ENCODE measurements at places on chromosomes 6 and 20.
A peak's percentile ranks its signal among the peaks of the same experiment; 100 is the strongest.

DNA sequence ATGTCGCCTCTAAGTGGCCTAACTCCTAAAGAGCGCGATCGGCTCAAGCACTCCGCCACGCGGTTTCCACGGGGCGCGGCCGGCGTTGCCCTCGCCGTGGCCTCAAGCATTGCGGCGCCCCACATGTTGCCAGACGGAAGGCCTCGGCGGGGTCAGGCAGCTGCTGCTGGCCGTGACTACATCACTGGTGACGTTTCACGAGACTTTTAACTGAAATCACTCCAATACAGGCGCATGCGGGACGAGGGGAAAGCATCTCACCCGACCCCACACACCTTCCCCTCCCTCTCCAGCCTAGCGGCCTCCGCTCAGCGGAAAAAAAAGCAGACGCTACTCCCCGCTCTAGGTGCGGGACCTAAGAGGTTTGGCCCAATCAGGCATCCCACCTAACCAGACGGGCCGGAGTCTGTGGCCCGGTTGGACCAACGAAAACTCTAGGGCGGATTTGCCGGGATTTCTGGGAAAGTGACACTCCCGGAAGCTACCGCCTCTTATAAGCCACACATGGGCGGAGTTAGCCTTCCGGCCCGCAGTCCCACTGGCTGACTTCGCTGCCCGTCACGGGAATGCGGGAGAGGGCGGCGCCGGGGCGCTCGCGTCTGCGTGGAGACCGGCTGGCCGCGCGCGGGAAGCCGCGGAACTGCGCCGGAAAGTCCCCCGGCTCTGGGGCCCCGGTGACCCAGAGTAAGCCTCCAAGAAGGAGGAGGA lies at the start of gene NXT1:
TSS of gene NXT1 (plus strand) at position 596 of the 708 bp plus-strand sequence. CDS start 3,251 bp downstream, outside the sequence.
- DNase-seq: peak; percentile 99

DNA sequence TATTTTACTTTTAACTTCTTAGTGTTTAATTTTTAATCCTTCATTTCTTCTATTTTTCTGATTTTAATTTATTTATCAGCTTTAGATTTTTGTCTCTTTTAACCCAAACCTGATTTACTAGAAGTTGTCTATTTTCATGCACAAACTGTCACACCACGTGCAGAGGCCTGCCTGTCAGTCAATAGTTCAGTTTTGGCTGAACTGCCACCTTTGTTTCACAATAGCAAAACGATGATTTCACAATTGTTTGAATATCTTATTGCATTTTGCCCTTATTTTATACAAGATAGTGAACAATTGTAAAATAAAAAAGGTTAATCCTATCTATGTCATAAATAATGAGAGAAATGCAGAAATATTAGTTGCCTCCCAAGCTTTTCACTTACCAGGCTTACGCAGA lies 24.0 kb upstream of the PPP1R3G start:
- DNase-seq: no peak

DNA sequence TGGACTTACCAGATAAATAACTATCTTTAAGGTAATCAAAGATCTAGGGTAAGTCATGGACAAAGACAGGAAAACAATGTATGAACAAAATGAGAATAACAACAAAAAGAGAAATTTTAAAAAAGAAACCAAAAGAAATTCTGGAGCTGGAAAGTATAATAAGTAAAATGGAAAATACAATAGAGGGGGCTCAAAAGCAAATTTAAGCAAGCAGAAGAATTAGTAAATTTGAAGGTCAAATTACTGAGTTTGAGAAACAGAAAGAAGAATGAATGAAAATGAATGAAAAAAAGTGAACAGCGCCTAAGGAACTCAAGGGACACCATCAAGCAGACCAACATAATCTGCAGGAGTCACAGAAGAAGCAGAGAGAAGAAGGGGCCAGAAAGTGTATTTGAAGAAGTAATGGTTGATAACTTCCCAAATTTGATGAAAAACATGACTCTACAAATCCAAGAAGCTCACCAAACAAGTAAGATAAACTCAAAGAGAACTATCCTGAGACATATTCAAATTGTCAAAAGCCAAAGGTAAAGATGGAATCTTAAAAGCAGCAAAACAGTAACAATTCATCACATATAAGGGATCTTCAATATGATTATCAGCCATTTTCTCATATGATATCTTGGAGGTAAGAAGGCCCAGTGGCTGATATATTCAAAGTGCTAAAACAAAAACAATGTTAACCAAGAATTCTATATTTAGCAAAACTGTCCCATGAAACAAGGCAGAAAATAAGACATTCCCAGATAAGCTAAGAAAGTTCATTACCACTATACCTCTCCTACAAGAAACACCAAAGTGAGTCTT lies 218.5 kb downstream of the FOXC1 start:
- DNase-seq: no peak

GRCh38 chr20:44123251-44123650 lies 63.7 kb downstream of the JPH2 start:
- DNase-seq: no peak

GRCh38 chr6:143543435-143543834 lies 31.9 kb upstream of the FUCA2 start:
- no peak for DNase-seq

DNA sequence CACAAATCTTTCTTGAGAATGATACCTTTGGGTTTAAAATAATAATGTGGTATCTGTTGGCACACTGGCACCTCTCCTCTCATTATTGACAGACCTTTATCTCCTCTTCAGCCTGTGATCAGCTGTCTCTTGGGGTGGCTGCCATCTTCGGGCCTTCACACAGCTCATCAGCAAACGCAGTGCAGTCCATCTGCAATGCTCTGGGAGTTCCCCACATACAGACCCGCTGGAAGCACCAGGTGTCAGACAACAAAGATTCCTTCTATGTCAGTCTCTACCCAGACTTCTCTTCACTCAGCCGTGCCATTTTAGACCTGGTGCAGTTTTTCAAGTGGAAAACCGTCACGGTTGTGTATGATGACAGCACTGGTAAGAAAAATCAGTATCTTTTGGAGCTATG lies 232.8 kb downstream of the GRIK2 start:
- no peak for DNase-seq

DNA sequence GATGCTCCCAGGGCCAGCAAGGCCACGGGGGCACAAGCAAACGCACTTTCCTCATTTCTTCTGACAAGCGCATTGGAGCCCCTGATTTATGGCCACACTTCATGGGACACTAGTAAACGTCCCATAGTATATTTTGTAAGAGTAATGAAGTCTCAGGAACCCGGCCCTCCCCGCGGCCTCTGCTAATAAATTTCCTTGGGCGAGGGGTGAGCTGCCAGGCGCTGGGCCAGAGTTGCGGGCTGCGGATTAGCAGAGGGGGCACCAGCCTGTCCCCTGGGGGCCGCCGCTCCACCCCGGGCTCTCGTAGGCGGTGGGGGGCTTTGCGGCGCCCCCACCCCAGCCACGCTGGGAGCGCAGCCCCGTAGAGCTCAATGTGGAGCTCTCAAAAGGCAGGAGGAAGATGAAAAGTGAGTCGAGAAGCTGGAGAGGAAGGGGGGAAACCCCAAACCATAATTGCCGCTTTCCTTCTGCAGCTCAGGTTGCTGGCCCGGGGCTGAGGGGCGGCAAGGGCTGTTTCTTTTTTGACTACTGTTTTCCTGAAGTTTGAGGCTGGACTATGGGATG lies 173.6 kb downstream of the CDC5L start:
- DNase-seq: no peak

- DNase-seq: no peak
Measured at GRCh38 chr6:169917153-169917552, 165.7 kb downstream of the ERMARD start.

DNA sequence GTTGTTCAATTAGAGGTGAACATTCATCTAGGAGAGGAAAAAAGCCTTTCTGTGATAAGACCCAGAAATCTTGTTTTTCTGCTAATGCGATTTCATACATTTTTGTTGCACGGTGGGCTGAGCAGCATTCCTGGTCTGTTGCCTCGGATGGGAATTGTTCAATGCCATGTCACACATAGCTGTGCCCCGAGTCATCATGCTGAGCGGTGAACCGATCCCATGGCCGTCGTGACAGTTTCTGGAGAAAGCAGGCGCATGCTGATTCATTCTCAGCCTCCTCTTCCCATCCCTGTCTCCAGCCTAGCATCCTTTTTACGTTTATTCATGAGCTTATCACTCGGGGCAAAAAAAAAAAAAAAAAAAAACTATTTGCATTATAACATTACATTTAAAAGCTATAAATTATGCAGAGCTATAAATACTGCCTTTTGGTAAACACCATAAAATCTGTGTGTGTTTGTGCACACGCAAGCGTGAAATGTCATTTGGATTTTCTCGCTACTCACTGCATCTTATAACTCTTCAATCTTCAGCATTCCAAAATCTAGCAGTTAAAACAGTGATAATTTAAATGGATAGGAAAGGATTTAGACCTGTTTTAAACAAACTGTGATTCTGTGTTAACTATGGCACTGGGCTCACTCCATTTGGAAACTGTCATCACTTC lies 58.9 kb upstream of the IFNGR1 start:
- DNase-seq: no peak

- peak; percentile 20 for DNase-seq
Measured at GRCh38 chr6:150898399-150899170, 33.1 kb downstream of the MTHFD1L start.

DNA sequence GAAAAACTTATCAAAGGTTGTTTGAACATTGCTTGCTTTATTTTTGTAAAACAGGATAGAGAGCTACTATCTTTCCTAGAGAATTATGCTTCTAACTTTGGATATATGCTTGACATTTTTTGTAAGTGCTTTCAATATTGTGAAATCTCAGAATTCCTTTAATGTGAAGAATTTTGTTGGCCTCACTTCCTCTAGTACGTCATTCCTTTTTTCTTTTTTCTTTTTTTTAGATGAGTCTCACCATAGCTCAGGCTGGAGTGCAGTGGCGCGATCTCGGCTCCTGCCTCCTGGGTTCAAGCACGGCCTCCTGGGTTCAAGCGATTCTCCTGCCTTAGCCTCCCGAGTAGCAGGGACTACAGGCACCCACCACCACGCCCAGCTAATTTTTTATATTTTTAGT lies 668.1 kb downstream of the RFPL4B start:
- DNase-seq: no peak

DNA sequence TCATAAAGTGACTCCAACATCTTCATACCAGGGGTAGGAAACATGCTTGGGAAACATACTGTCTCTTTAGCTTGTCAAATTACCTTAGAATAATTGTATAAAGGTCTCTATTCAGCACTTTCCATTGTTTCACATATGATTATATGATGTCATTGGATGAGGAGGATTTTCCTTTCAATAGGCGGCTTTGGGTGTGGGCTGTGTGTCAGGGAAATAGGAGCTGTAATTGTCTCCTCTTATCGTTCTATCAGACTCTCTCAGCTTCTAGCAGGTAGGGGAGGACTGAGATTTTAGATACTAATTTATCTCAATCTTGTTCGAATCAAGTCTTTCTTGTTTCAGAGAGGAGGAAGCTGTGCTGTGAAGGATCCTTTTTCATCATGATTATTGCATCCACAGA lies 179.4 kb upstream of the OLIG3 start:
- DNase-seq: no peak

- no peak for DNase-seq
Measured at GRCh38 chr6:168999392-168999791, 254.3 kb downstream of the THBS2 start.

GRCh38 chr6:133268621-133269020 lies 27.5 kb downstream of the EYA4 start:
- DNase-seq: no peak

DNA sequence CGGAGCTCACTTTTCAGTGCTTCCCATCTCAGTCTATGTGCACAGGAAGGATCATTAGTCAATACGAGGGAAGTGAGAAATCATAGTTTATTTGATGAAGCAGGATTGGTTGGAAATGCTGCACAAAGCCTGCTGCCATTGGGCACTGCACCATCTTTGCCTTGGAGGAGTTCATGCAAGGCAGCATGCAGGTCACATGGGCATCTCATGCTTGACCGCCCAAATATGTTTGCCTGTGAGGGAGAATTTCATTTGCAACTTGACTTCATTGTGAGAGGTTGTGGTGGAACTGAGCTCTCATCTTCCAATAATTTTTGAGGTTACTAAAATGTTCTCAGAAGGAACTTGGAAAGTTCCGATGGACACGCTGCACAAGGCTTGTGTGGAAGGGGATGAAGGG lies 83.9 kb upstream of the SYNDIG1 start:
- DNase-seq: no peak

DNA sequence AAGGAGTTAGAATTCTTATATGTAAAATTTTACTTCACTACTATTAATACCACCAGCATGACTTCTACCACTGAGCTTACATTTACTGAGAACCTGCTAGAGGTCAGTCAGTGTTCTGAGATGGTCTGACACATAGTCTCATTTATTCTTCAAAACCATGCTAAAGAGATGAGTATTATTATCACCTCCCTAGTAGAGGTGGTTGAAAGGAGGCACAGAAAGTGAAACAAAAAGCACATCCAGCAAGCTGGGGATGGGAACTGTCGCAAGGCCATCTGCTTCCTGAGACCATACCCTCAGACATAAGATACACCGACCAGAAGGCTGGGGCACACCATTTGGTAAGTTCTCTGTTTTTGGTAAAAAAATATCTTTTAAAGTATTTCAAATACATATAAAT lies 137.7 kb downstream of the INSM1 start:
- DNase-seq: no peak

DNA sequence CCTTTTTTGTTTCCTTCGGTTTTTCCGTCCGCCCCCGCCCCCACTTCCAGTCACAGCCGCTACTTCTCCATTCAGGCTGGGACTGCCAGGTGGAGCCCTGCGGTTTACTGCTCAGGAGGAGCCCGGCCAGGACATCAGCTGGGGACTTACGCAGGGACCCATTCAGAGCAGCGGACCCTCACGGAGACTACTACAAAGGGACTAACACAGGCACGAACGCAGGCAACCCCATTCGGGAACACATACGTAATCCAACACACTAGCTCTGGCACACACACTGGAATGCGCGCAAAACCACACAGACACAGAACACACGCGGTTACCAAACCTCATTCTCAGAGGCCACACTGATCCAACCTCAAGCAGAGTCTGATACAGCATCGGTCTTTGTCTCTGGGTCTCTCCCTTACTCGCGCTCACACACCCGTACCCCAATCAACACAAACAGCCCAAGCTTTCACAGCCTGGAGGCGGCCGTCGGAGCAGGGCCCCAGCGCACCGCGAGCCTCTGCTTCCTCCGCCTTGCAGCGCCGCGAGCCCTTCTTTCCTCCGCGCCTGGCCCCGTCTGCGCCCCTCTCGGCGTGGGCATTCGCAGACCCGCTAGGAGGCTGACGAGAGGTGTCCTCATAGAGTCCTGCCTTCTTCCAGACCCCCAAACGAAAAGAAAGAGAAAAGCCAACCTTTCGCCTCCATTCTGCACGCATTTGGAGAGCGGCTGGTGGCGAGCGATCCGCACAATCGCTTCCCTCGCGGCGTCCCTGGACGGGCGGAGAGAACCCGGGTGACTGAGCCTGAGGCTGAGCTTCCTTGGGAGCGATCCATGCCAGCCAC lies 1.1 kb upstream of the SLC32A1 start:
- DNase-seq: no peak

DNA sequence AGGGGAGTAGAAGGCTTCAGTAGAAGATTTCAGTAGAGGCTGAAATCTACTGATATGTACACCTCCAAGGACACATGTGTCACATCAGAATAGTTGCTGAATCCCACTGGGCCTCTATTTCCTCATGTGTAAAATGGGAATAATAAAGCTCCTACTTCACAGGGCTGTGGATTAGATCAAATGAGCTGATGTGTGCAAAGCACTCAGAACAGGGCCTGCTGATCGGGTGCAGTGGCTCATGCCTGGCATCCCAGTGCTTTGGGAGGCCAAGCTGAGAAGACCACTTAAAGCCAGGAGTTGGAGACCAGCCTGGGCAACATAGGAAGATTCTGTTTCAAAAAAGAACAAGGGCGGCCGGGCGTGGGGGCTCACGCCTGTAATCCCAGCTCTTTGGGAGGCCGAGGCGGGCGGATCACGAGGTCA lies 8.1 kb upstream of the AP5S1 start:
- no peak for DNase-seq

GRCh38 chr6:143734641-143735063 lies 56.9 kb downstream of the PHACTR2 start:
- no peak for DNase-seq

Data from stimulated activated naive B cell treated with anti-CD40 and anti-IgM and Interleukin-4, amounts not matched to agents 10 μg/mL and 1 μg/mL and 100 μg/mL, for 72 hours (primary cell).